Progenitor cell of endocrine pancreas (in vitro differentiated cells): ENCODE measurements at places on chromosomes 1 and 21. TPM values are rescaled to one million over a fixed set of nuclear protein-coding genes. Genes with fewer than 3 reads are reported as not detected.

ZNF695 gene
- 14.2 and 15.1 TPM in 2 replicates for total RNA-seq

SLFNL1 gene
- total RNA-seq, result 0.95 and 1.0 TPM in 2 replicates

UMODL1 gene
- 0.19 TPM in 1 of 2 replicates, not detected in the other for total RNA-seq

UBASH3A gene
- total RNA-seq, result not detected in 2 replicates

PINK1 gene
- 25.0 and 28.0 TPM in 2 replicates for total RNA-seq

CCT3 gene
- total RNA-seq, result 260 and 270 TPM in 2 replicates

OR2T29 gene
- total RNA-seq, result not detected in 2 replicates

- no peak for DNase-seq
Measured at GRCh38 chr1:23449958-23450357, 25.4 kb upstream of the TCEA3 start.

GRCh38 chr1:110136911-110137310 lies 13.4 kb upstream of the SLC6A17 start:
- peak; percentile 16 for DNase-seq

- no peak for DNase-seq
Measured at GRCh38 chr21:29155118-29155932, 24.9 kb downstream of the MAP3K7CL start.

- DNase-seq, result no peak
Measured at GRCh38 chr1:193111641-193112090, 6.5 kb upstream of the GLRX2 start.

GRCh38 chr1:2503554-2504224 lies 22.7 kb downstream of the PANK4 start:
- no peak for DNase-seq

- no peak for DNase-seq
Measured at GRCh38 chr1:212554401-212554800, 54.2 kb upstream of the ATF3 start.

GRCh38 chr1:248373761-248374160 lies 1.8 kb upstream of the OR2T6 start:
- no peak for DNase-seq

GRCh38 chr1:56327195-56327594 lies 252.2 kb downstream of the PLPP3 start:
- no peak for DNase-seq

DNA sequence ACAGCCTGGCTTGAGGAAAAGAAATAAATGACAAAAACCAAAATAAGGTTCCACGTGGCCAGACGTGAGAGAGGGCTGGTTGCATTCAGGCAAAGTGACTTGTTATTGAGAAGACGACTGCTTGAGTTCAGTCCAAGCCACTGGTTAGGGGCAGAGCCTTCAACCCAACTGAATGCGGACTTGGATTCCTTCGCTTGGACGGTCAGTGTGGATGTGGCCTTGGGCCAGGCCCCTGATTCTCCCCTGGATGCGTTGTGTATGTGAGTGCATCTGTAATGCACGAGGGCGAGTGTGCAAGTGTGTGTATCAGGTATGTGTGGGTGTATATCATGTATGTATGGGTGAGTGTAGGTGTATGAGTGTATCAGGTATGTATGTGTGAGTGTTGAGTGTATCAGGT lies 1.9 kb downstream of the PLA2G2F start:
- no peak for DNase-seq

- DNase-seq, result no peak
Measured at GRCh38 chr1:59436637-59437036, 139.7 kb downstream of the FGGY start.

DNA sequence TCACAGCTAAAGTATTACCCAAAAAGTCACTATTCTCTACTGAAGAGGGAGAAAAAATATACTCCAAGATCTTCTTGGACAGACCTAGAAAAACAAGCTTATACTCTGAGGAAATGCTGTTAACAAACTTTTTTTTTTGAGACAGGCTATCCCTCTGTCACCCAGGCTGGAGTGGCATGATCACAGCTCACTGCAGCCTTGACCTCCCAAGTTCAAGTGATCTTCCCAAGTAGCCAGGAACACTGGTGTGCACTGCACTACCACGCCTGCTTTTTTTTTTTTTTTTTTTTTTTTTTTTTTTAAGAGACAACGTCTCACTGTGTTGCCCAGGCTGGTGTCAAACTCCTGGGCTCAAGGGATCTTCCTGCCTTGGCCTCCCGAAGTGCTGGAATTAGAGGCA lies 17.3 kb downstream of the GLRX2 start:
- no peak for DNase-seq

DNA sequence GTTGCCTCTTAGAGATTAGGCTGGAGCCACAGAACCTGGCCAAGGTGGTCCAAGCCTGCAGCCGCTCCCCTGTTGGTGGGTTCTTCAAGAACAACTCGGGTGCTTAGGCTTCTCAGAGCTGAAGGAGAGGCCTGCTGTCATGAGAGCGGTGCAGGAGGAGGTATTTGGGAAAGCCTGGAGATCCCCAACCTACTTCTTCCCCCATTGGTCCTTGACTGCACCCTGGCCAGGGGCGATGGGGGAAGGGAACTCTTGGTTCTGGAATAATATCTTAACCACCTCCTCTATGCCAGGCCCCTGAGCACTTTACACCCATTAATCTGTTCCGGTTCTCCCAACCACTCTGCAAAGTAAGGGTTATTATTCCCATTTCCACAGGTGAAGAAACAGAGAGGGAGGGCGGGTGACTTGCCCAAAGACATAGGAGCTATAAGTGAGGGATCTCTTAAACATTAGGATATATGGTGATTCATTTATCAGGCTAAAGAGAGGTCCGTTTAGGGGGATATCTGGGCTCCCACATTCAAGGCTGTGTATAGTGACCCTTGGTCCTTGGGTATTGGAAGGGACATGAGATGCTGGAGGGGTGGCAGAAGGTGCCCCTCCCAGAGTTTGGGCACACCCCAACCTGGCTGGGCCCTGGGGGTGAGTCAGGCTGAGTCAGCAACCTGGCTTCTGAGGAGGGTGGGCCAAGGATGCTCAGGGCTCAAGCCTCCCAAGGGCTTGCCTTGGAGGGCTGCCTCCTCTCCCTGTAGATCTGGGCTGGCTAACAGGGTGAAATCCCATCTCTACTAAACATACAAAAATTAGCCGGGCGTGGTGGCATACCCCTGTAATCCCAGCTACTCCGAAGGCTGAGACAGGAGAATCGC lies 5.2 kb downstream of the TRNP1 start:
- no peak for DNase-seq

GRCh38 chr1:207579436-207579799 lies 65.5 kb upstream of the CR1L start:
- DNase-seq, result peak; percentile 18

- no peak for DNase-seq
Measured at GRCh38 chr1:54051933-54052430, 1.0 kb downstream of the TMEM59 start.

GRCh38 chr1:76179219-76179698 lies 104.7 kb downstream of the ST6GALNAC3 start:
- DNase-seq, result no peak

GRCh38 chr1:151992303-151993083 lies 1.2 kb downstream of the S100A10 start:
- DNase-seq, result no peak

GRCh38 chr1:153548722-153549688 lies at the start of gene S100A3:
S100A3 (minus strand) TSS chr1:153549258; CDS start chr1:153548485, 773 bp downstream.
- DNase-seq, result no peak

- no peak for DNase-seq
Measured at GRCh38 chr1:5997316-5997715, 5.1 kb upstream of the NPHP4 start.

DNA sequence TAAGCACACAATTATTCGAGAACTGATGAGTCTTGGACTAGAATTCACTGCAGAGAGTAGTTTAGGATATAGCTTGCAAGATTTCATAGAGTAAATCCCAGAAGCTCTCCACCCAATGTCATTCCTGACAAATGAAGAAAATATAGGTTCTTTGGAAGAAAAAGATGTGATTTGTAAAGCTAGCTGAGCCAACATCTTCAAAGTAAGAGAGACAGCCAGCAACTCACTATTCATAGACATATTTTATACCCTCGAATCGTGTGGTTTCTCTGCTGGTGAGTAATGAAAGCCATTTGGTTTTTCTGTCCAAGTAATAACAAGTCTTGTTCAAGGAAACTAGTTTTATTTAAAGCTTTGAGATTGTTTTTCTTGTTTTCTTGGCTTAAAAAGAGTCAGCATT lies 165.7 kb upstream of the SYT6 start:
- no peak for DNase-seq
